Cortex of kidney (tissue), 1 donor: ENCODE measurements at places on chromosomes 6 and 20.

- no peak for DNase-seq
These were observed 23.0 kb downstream of the MAP1LC3A start for GRCh38 chr20:34581341-34582184.

DNA sequence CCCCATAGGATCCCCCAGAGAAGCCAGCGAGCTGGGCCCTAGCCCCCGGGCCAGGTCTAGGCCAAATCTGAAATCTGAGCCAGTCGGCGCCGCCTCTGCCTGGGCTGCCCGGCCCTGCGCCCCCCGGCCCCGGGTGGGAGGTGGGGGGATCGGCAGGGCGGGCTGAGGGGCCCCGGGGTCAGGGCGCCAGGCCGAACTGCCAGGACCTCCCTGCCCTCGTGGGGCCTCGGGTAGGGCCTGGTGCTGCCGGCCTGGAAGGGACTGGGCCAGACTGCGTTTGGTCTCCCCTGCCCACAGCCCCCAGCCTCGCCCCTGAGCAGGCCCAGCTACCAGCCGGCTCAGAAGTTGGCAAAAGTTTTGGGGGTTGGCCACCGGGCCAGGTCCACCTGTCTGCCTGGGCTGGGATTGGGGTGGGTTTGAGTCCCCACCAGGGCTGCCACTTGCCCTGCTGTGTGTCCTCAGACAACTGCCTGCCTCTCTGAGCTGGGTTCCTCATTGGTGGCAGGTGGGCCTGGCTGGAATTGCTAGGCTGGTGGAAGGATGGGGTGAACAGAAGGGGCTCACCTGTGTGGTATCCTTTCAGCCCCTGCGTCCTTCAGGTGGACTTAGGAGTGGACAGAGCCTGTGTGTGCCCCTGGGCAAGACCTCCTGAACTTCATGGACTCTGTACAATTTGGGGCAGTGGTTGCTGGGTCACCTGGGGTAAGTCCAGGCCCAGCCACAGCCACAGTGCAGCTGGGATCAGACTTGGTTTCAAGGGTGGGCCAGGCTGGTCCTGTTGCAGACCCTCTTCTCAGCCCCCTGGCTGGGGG, 801 bp downstream of the SRC start:
- DNase-seq: no peak

GRCh38 chr20:51116765-51117686, 94.1 kb upstream of the KCNG1 start:
- no peak for DNase-seq

DNA sequence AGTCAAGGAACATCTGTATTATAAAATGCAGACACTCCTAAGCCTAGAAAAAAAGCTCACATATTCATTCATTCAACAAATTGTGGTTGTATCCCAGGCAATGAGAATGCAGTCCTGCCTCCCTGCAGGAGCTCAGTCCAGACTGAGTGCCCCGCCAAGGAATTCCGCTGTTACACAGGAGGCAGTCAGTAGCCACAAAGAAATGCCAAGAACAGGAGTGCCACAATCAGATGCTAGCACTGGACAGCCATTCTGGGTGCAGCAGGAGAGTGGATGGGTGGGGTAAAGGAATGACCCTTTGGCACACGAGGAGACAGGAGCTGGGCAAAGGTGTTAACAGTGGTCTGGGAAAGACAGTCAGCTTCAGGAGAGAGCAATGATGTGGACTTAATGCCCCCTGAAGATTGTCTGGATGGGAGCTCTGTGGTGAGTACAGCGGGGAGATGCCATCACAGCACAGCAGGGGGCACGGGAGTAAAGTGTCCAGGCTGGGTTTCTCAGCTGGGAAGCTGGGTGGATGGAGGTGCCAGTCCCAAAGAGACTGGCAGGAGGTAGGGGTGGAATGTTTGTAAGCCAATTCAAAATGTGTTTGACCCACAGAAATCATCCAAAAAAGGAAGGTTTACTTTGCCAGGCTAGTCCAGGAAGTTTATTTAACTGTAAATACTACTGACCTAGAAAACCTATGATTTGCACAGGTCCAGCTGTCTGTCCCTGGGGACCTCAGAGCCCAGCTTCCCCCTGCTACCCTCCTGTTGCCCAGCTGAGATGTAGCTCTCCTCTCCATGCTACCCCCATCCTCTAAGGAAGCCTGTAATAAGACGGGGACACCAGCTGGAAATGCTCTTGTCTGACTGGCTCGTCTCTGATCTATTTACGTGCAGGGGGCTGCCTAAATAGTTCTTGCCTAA, 84.1 kb downstream of the SLC23A2 start:
- DNase-seq: no peak

- no peak for DNase-seq
These were observed 626.6 kb upstream of the ADGRB3 start for GRCh38 chr6:68008445-68008844.

GRCh38 chr6:37696841-37697662, 631 bp downstream of the MDGA1 start:
- no peak for DNase-seq

DNA sequence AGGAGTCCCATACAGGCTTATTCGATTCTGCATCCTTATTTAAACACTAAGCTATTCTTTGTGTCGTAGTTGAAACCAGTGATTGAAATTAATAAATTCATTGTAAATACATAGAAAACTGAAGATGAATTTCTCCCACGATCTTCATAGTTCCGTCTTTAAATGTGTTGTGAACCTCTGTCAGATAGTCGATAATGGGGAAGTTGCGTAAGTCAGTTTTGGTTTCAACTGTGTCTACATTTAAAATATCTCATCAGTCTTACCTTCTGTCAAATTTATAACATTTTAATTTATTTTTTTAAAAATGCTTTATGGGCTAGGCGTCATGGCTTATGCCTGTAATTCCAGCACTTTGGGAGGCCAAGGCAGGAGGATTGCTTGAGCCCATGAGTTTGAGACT, 12.7 kb downstream of the STX11 start:
- DNase-seq: no peak

- no peak for DNase-seq
These were observed 201.3 kb upstream of the DTNBP1 start for GRCh38 chr6:15864038-15864707.

DNA sequence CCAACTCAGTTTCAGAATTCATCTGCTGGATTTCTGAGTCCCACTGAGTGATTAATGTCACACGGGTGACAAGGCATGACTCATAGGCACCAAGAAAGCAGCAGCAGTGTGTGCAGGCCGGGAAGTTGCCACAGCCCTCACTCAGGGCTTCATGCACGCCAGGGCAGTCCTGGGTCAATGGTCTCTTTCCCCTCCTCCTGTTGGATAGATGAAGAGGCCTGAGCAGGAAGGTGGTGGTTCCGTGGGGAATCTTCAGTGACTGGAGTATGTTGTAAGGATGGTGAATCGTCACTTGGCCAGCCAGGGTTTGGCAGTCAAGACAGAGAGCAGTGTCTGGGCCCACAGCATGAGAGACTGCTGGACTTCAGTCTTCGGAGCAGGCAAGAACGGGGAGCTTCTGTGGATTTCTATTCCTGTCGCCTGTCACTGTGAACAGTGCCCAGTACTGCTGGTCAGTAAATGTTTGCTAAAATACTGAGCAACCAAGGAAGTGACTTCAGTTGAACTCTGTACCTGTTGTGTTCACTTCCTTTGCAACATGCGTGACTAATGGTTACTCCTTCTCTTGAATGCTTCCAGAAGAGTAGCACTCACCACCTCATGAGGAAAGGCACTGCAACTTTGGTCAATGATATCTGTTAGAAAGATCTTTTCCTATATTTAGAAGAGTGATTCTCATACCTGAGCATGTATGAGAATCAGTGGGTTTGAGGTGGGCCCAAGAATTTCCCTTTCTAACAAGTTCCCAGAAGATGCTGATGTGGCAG, 62.0 kb upstream of the CD93 start:
- no peak for DNase-seq

DNA sequence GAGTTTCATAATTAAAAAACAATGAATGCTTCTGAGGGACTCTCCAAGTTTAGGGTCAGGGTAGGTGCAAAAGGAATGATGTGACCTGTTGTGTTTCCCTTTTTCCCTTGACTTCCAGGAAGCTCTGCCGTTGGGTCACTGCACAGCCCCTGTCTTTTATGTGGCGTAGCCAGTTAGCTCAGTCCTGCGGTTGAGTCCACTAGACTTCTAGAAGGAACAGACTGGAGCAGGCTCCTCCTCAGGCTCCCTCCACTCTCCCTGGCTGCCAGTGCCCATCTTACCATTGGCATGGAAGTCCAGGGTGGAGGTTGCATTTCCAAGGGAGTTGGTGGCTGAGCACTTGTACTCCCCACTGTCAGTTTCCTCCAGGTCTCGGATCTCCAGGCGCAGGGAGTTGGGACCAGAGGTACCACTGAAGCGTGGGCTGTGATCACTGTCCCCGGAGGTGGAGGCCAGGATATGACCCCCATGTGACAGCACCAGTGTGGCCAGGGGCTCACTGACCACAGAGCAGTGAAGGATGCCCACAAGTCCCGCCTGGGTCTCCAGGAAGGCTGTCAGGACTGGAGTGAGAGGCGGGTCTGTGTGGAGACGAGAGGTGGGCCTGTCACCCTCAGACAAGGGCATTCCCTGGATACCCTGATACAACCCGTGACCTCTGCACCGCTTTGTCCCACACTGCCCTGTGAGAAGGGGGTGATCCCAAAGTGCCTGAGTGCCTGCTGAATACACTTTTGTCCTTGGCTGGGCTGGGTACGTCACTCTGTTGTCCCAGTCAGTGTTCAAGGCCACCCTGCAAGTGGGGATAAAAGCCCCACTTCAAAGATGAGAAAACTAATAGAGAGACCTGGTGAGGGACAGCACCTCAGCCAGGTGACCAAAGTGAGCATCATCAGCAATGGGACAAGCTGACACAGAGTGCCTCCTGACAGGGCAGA, 11.1 kb downstream of the SIGLEC1 start:
- DNase-seq: no peak

- no peak for DNase-seq
These were observed 25.7 kb upstream of the MRAP2 start for GRCh38 chr6:84007871-84008270.

GRCh38 chr20:46353500-46354206, 45.4 kb upstream of the CDH22 start:
- DNase-seq: no peak

DNA sequence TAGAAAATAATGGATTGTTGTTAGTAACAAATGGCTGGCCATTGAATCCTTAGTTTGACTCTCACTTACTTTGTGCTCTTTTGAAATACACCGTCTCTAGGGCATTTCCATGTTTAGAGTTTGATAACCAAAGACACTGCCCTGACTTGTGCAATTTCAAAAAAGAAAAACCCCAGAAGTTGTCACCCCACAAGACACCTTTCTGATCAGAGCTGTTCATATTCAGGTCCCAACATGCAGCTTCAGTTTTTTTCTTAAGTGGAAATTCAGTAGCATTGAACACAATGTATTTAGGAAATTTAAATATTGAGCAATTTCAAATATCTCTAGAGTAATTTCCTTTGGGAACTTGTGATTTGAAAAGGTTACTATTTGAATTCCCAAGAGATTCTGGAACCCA, 19.4 kb downstream of the CRYBG1 start:
- no peak for DNase-seq

DNA sequence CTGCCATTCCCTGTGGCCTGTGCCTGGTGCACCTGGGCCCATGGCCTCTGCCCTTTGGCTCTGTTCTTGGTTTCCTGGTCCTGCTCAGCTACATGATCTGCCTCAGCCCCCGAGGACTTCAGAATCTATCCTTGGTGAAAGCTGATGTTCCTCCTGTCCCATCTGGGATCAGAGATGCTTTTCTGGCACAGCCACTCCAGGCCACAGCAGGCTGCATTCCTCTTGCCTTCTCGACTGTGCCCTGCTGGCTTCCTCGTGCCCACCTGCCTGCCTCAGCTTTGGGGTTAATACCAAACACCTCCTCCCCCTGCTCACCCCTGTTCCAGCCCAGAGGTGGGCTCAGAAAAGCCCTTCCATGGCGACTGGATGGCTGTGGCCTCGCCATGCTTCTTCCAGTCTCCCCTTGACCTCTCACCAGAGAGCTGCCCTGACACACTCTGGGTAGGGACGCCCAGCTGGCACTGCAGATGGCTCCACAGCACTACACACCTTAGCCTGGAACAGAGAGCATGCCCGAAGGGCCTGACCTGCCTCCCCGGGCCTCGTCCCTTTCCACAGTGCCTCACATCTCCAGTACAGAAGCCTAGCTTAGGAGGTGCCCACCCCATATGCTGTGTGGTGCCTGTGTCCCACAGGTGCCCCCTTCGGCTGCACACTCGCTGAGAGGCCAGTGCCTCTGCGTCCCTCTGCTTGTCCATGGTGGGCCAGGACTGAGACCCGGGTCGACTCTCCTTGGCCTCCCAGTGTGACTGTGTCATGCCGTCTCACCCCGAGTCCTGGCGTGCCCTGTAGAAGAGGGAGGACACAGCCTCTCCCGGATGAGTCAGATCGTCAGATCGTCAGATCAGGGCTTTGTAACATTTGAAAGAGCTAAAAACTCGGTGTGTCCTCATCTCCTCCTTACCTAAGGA, 148.8 kb downstream of the DTNBP1 start:
- no peak for DNase-seq

DNA sequence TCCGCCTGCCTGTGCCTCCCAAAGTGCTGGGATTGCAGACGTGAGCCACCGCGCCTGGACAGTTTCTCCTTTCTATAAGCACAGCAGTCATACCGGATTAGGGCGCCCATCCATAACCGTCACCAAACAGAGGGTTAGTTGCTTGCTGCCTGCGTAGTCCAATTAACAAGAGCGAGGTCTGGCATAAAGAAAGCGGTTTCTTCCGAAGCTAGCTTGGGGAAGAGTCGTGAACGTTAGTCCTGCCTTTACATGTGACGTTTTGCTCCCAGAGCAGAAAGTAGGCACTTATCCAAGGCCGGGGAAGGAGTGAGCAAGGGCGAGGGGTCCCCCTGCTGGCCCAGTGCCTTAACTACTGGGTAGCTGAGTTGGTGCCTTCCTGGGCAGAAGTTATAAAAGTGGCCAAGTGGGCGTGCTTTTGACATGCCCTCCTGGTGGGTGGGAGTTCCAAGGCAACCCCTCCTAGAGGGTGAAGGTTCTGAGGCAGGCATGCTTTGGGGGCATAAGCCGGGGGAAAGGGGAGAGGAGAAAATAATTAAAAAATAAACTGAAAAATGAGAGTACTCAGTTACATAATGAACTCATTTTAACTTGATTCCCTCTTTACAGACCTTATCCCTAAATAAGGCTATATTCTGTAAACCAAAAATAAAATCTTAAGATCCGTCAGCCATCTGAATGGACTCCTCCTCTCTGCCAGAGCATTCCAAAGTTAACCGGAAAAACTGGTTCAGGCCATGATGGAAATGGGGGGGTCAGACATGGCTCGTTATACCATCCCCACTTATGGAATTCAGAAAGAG, 88.0 kb downstream of the FAM217A start:
- DNase-seq: no peak
